RCC 7860 (cell line): ENCODE measurements at places on chromosomes 6 and 20.
A peak's percentile ranks its signal among the peaks of the same experiment; 100 is the strongest.

DNA sequence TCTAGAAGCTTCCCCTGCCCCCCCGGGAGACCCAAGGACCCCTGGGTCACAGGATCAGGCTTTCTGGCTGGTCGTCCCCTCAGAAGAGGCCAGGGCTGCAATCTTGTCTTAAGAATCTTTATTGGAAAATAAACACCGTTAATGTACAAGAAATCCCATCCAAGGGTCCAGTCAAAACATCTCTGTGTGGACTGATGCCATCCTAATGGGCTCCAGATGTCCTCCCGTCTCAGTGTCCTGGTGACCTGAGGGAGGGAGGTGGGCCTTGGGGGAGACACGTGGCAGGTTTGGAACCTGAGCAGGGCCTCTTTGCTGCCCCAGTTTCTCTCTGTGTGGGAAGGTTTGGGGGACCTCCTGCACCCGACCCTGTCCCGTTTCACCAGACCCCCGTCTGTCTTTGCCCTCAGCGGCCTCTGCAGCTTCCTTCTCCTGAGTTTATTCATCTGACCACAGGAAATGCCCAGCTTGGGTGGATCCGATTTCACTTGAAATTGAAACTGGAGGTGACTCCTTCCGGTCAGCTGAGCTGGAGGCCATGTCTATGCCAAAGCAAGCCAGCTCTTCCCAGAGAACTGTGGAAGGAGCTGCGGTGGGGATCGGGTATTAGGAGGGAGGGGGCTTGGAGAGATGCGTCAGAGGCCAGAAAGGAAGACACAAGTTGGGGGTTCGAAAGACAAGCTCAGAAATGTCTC, 75.1 kb downstream of the SLC2A10 start:
- DNase-seq = no peak

GRCh38 chr6:97917369-97917768, 634.4 kb upstream of the MMS22L start:
- no peak for DNase-seq

DNA sequence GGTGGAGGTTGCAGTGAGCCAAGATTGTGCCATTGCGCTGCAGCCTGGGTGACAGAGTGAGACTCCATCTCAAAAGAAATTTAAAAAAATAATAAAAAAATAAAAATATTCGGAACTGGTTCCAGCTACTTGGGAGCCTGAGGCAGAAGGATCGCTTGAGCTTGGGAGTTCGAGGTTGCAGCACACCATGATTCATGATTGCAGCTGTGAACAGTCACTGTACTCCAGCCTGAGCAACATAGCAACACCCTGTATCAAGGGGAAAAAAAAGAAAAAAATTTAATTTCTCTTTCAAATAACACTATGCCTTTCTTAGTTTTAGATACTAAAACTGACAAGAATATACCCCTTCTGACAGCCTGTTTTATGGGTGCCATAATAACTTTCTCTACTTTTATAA, 10.5 kb downstream of the KDM1B start:
- DNase-seq = no peak

DNA sequence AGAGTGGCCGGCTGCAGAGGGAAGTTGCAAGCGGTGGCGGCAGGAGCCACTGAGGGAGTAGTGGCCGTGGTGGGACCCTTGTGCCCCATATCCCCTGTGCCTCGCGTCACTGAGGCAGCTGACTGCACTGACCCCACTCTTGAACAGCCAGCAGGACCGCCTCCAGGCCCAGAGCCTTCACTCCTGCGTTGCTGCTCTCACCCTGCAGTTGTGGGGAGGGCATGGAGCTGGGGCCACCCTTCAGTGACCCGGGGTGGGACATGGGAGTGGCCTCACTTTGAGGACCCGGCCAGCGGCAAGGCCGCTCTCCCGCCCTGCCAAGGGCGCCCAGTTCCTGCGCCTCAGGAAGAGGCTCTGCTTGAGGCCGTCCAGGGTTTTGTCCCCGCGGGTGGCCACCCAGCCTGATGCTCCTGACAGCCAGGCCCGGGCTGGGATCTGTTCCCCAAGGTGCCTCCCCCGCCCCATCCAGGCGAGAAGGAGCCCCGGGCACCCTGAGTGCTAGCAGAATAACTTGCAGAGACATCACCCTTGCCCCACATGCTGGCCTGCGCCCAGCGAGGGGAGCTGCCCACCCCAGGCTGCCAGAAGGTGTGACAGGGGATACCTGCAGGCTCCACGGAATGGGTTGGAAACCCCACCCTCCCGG, 44.4 kb downstream of the HLA-DRA start:
- DNase-seq = no peak

GRCh38 chr6:132253906-132254305, 147.4 kb downstream of the MOXD1 start:
- DNase-seq = no peak

DNA sequence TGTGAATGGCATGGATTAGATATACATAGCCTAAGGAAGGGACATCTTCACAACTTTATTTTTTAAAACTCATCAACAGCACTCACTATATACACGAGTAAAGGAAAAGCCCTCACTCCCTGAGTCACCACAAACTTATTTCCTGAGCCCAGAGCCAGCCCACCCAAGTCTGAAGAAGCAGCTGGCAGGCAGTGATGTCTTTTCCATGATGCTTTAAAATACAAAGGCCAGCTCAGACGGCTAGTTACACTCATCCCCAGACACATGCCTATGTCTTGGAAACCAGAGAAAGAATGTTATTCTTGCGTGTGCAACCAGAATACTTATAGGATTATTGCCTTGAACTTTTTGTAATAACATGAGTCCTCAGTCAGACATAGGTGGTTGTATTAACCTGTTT, 114.4 kb downstream of the ADGRG6 start:
- DNase-seq = peak; percentile 88

- DNase-seq = no peak
Measured at GRCh38 chr6:156057869-156058268, 602.2 kb upstream of the NOX3 start.

DNA sequence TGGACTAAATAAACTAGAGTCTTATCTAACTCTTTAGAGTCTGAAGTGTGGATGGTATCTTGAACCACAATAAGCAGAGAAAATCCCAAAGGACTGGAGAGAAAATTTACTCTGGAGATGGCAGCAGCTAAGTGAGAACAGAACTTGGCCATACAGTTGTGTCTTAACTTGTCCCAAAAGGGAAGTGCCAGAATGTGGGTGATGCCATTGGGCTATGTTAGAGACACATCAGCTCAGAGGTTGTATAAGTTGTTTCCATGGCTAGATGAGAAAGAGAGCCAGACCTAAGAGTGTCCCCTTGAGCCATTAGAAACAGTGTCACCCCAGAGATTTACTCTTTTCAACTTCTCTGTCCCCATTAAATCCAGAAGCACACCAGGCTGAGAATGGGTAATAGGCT, 36.2 kb downstream of the FOXO3 start:
- DNase-seq = no peak

- no peak for DNase-seq
Measured at GRCh38 chr6:78110641-78111040, 457.8 kb downstream of the MEI4 start.

DNA sequence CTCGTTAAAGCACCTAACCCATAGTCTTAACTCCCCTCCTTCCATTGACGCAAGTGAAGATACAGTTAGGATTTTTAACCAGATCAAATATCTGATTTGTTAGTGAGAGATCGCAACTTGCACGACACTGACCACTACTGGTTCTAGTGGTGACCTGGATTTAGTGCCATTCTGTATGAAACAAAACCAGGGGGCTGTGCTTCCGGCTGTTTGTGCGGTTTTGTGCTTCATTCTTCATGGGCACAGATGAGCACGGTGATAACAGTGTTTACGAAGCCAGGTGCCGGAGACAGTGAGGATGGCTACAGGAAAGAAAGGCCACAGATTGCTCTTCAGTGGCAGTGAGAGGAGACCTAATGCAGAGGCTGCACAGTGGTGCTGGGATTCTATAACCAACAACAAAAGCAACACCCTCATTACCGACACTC, 75.5 kb downstream of the NOL4L start:
- DNase-seq = no peak

DNA sequence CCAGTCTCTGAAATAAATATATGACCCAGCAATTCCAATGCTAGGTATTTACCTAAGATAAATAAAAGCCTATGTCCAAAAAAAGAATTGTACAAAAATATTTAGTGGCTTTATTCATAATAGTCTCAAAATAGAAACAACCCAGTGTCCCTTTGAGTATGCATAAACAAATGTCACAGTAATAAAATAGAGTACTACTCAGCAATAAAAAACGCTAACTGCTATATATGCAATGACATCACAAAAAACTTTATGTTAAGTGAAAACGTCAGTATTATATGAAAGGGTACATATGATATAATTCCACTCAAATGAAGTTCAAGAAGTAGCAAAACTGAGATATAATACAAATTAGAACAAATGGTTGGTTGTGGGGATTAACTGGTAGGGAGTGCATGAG, 286.5 kb upstream of the MAN1A1 start:
- no peak for DNase-seq

DNA sequence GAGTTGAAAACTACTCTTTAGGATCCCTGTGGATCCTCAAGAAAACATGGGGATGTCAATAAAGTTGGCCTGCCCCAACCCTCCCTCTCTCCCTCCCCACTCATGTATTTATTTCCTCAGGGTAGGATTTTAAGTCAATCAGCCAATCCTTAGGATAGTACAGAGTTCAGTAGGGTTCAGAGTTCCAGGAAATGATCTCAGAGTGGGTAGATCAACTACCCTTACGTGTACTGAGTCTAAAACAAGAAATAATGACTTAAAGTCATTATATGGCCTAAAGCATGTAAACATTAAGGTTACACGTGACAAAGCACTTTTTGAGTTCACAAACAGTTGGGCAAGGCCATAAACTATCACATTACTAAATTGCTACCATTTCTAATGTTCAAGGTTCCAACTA, 47.2 kb upstream of the REV3L start:
- no peak for DNase-seq

DNA sequence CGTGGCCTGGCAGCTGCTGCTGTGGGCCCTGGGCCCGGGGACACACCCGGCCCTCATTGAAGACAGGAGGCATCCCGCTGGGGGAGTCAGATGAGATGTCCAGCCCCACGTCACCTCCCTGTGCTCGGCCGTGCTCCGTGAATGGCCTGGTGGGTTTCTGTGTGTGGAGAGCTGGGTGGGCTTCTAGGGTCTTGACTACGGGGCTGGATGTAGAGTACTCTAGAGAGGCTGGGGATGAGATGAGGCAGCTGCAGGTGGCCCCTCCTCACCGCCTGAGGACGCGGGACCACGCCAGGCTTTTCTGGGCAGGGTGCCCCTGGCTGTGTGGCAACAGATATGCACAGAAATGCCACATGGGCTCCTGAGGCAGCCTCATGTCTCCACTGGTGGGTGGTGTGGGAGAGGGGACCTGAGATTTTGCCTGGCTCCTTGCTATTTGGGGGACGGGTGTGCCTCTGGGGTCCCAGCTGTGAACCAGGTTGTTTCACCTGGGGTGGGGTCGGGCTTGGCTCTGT, 8.4 kb upstream of the BHLHE23 start:
- DNase-seq = no peak

GRCh38 chr6:21694168-21694567, 100.6 kb downstream of the SOX4 start:
- DNase-seq = no peak

- no peak for DNase-seq
Measured at GRCh38 chr6:161536224-161536630, 262.4 kb upstream of the AGPAT4 start.

DNA sequence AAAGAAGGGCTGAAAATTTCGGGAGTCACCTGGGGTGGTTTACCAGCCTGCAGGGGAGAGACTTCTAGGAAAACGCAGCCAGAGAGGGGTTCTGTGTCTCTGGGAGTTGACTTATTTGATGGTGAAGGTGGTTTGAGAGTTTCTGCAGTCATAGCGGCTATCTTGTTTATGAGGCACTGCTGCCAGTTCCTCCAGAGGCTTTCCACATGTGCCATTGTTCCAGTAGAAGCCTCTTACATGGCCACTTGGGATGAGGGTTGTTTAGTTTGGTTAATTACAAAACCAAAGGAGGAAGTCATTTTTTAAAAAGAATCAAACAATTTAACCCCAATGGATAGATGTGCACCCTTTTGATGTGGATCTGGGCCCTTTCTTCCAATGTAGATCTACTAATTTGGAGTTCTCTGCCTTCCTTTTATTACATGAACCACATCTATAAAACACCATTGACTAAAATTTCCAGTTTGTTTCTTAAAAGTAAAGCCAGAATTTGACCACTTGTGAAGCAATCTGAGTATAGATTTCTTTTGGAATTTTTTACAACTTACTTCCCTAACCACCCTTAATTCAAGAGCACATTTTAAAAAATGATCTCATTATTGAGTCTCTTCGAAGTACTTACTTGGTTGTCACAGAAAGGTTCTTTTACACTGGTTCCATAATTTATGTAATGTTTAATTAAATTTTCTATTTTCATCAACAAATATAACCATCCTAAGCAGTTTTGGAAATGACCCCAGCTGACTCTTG, 97.6 kb downstream of the TCP11 start:
- no peak for DNase-seq

GRCh38 chr6:46651006-46651405, 1.6 kb downstream of the CYP39A1 start:
- DNase-seq = no peak

DNA sequence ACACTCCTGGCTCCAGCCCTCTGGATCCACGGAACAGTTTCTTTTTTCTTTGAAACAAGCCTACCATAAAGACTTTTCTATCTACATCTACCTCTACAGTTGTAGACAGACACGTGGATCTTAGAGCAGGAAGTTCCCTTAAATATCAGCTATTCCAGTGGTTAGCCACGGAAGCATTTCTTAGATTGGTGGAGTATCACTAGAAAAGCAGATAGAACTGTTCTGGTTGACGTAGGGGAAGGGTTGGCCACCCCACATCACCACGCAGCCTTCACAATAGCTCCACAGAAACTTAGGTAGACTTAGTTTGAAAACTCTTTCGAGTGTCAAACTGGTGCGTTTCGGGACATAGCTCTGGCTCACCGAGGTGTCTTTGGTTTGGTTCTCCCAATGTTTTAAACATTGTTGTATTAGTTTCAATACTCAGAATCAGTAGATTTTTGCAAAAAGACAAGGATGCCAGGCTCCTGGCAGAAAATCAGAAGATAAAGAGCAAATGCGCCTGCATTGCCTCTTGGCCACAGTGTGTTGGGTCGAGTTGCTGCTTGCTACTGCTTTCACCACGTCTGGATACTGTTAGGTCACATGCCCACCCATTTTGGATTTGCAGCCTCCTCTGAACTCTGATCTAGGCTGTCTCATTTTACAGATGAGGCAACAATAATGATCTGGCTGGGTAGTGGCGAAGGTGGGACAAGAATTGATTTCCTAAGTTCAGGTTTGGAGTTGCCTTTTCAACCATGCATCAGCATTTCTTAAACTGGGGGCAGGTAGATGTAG, 71.5 kb upstream of the DTNBP1 start:
- DNase-seq = no peak

- DNase-seq = peak; percentile 18
Measured at GRCh38 chr6:112480553-112480952, 133.4 kb downstream of the RFPL4B start.

GRCh38 chr6:100366419-100366818, 98.3 kb downstream of the SIM1 start:
- DNase-seq = peak; percentile 75
